ENCODE measurements at places on chromosomes 7 and 10.
A peak's percentile ranks its signal among the peaks of the same experiment; 100 is the strongest.

GRCh38 chr7:997404-998395 lies 14.7 kb downstream of the CYP2W1 start:
- no peak for DNase-seq

- no peak for DNase-seq
Observed at GRCh38 chr10:24215603-24216002, 6.7 kb downstream of the KIAA1217 start.

DNA sequence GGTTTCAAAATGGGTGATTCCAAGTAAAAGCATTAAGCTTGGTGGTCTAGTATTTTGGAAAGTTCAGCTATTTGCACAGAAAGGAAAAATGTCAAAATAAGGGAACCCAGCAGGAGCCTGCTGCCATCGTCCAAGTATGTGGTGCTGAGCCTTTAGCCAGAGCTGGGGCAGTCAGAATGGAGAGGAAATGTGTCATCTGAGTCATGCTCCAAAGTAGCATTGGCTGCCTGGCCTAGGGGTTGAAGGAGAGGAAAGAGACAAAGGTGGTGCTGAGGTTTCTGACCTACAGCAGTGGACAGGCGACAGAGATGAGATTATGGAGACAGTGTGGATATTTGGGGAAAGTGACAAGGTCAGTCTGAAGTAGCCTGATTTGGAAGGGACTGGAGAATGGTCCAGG lies 103.9 kb downstream of the PLCE1 start:
- DNase-seq: peak; percentile 33

GRCh38 chr10:80077869-80078447 lies 507 bp upstream of the TMEM254 start:
- no peak for DNase-seq

- no peak for DNase-seq
Observed at GRCh38 chr10:48796713-48797245, 112.1 kb downstream of the WDFY4 start.

- no peak for DNase-seq
Observed at GRCh38 chr10:86538547-86538946, 17.0 kb upstream of the WAPL start.

- DNase-seq: peak; percentile 49
Observed at GRCh38 chr7:92988941-92989545, 128.7 kb downstream of the SAMD9 start.

- no peak for DNase-seq
Observed at GRCh38 chr10:124142006-124142739, 48.8 kb upstream of the CHST15 start.

DNA sequence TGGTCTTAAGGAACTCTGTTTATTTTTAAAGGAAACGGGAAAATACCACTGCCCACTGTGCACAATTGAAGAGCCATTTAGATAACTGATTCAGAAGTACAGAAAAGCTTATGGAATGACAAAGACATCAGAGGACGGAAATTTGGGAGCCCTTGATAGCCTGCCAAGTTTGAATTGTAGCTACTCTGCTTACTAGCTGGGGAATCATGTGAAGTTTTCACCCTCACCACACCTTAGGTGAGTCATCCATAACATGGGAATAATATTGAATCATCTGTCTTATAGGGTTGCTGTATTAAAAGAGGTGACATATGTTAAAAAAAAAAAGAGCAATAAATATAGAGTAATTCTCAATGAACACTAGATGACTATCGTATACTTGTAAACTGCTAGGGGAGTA lies 1104.2 kb downstream of the GATA3 start:
- no peak for DNase-seq

- DNase-seq: no peak
Observed at GRCh38 chr10:132113766-132114365, 48.1 kb downstream of the JAKMIP3 start.

DNA sequence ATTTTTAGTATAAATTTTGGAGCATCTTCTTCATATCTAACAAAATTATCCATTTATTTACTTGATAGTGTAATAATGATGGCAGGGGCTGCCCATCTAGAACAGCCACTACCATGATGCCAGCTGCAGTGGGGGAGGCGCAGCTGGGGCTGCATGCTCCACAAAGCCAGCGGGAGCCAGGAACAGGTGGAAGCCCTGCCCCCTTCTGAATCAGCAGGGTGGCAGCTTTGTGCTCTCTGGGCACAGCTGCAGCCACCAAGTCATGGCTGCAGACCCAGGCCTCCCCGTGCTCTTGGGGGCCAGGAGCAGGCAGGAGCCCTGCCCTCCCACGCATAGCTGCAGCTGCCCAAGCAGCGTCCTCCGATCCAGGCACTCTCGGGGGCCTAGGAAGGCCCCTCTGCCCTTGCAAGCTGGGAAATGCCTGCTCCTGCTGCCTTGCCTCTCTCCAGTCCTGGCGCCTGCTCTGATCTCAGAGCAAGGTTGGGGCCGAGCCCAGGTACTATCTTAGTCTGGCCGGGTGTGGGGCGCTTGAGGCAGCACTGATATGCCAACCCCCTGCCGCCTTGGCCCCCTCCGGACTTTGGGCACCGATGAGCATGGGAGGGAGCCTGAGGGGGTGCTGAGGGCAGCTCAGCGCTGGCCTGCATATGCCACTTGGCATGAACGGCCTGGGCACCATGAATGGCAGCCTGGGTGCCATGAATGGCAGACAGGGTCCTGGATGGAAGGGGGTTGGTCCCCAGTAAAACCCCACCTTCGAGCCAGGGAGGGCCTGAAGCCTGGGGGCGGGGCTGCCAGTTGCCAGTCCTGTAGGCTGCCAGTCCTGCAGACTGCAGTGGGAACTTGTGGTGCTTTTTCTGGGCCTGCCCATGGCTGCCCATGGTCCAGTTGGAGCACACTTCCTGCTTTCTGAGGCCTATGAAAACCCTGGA lies 1110.8 kb upstream of the POT1 start:
- DNase-seq: no peak

GRCh38 chr7:81003326-81003725 lies 84.5 kb upstream of the SEMA3C start:
- no peak for DNase-seq

DNA sequence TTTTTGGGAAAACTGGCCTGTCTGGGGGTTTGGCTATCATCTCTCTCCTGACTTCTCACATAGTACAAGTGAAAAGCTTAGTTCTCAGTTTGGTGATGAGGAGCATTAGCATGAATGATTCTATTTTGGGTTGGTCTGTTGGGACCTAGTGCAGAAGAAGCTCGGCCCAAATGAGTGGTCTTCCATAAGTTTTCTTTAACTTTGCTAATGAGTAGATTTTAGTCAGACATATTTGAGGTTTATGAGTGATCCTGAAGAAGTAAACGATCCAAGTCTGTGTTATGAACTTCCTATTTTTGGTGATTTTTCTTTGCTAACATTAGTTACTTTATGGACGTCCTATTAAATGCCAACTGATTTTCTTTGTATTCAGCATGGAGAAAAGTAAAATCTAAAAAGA lies 51.7 kb upstream of the CALD1 start:
- DNase-seq: no peak

DNA sequence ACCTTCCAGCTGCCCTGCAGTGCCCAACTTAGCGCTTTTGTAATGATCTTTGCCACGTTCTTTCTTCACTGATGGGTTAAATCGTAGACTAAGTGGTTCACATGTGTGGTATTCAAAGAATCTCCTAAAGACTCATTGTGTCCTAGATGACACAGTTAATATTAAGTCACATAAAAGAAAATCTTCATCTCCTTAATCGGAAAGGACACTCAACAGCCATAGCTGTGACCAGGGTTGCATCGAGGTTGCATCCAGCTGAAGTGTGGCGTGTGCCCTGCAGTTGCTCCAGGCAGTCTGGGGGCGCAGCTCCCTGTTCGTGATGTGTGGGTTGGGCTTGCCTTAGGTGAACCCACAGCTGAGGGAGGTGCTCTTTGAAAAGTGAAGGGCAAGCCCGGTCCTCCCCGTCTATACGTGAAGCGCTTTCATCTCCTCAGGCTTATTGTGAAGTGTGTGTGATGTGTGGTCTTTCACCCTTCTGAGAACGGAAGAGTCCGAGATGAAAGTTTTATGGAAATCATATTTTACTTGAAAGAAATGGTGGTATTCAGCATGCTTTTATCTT lies 122.7 kb downstream of the TRRAP start:
- peak; percentile 13 for DNase-seq

DNA sequence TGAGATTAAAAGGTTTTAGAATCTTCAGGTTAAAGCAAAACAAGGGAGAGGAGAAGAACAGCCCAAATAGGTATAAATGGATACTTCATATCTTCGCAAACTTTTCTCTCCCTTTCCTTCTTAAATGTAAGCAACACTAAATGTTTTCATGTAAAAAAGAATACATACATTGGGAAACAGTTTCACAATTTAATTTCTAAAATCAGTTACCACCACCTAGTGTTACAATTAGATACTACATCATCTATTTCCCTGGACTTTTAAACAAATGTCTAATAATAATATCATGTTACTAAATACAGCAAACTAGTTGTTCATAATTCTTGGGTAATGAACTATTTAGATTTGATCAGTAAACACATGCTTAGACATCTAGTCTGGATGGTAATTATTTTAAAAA lies 35.8 kb downstream of the MINDY3 start:
- peak; percentile 20 for DNase-seq

GRCh38 chr10:28463676-28464395 lies 69.1 kb upstream of the WAC start:
- no peak for DNase-seq

GRCh38 chr7:90631502-90631901 lies 35.4 kb downstream of the CDK14 start:
- DNase-seq: no peak

DNA sequence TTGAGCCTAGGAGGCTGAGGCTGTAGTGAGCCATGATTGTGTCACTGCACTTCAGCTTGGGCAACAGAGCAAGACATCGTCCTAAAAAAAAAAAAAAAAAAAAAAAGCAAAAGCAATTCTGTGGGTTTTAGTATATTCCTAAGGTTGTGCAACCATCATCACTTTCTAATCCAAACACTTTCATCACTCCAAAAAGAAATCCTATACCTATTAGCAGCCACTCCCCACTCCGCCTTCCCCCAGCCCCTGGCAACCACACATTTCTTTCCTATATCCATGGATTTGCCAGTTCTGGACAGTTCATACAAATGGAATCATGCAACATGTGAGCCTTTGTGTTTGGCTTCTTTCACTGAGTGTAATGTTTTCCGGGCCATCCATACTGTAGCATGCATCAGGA lies 20.4 kb downstream of the ZAN start:
- DNase-seq: no peak

DNA sequence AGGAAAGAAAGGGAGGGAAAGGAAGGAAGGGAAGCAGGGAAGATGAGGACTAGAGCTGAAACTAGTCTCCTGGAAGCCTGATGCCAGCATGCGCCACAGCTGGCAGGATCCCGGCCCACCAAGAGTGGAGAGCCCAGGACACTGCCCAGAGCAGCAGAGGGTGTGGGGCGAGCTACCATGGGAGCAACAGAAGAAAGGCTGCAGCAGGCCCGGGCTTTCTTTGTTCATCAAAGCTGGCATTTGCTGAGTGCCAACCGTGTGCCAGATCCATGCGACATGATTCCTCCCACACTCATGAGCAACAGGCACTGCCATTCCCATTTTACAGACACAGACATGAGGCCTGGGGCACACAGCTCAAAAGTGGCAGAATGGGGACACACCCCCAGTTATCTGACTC lies 68.9 kb downstream of the FAM53B start:
- no peak for DNase-seq

GRCh38 chr7:140423501-140423900 lies 19.6 kb downstream of the RAB19 start:
- no peak for DNase-seq

Measured in AG08395 (cell line).